ENCODE measurements at places on chromosomes 1 and 21.

- no peak for DNase-seq
Measured at GRCh38 chr1:202045705-202046104, 35.3 kb downstream of the ELF3 start.

DNA sequence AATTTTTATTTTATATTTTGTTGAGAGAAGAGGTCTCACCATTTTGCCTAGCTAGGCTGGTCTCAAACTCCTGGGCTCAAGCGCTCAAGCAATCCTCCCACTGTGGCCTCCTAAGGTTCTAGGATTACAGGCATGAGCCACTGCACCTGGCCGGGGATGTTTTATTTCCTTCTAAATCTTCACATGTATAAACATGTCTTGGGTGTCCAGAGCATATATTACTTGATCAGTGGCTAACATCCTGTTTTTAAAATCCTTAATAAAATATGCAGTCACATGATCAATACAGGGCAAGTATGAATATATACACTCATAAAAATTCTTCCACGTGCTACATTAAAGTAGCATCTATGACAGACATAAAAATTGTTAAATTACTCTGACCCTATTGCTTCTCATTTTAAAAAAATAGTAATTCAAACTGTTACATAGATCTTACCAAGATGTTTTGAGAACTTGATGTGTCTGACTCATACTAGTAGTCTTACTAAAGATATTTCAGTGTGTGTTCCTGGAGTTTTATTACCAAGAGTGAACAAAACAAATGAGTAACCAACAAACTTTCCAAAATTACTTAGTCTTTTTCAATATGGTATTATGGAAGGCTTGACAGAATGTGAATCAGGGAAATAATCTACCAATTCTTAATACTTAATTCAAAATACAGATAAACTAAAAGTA is 222.5 kb downstream of the SLC45A1 start:
- no peak for DNase-seq

GRCh38 chr1:64343823-64344190 is 126.1 kb upstream of the CACHD1 start:
- no peak for DNase-seq

- DNase-seq, result no peak
Measured at GRCh38 chr1:10189659-10190058, 20.7 kb upstream of the KIF1B start.

DNA sequence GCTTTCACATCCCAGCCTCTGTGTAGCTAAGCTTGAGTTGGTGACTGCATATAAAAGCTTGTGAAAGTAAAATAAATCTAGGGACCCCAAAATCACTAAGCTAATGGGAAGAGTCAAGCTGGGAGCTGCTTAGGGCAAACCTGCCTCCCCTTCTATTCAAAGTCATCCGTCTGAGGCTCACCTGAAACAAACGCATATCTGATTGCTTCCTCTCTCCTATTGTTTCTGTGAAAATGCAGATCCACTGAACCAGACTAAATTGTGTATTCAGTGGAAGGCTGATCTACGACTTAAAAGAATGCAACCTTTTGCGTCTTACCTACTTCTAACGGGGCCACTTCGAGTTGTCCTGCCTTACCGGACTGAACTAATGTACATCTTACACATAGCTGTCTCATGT is 70.3 kb downstream of the LTN1 start:
- no peak for DNase-seq

- DNase-seq, result no peak
Measured at GRCh38 chr1:206770531-206771337, at the start of gene IL19. Gene IL19 (plus strand): TSS chr1:206770773. CDS start chr1:206836663, 65,890 bp downstream.

DNA sequence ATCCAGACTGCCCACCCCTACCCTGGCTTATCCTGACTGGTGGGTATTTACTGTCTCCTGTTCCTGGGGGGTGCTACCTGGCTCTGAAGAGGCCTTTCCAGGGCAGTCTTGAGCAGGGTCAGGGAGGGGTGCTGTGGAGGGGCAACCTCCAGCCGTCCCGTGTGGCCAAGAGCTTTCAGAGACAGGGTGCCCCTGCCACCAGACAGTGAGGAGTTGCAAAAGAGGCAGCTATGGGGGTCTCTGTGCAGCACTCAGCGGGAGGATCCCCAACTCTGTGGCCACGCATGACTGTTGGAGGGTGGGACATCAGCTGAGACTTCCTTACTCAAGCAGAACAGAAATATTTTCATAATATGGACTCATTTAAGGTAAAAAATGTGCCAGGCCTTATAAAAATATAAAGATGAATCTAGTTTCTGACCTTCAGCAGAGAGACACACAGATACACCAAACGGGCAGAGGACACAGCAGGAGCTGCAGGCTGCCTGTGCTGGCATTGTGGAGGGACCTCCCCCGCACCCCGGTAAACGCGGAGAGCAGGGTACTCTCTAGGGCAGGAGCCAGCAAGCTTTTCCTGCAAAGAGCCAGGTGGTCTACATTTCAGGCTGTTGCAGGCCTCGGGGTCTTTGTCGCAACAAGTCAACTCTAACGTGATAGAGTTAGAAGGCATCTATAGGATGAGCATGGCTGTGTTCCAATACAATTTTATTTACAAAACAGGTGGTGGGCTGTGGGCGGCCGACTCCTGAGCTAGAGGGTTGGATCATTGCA is 252.6 kb downstream of the RHOU start:
- no peak for DNase-seq

GRCh38 chr1:63813829-63814277 is 40.0 kb downstream of the ROR1 start:
- no peak for DNase-seq

DNA sequence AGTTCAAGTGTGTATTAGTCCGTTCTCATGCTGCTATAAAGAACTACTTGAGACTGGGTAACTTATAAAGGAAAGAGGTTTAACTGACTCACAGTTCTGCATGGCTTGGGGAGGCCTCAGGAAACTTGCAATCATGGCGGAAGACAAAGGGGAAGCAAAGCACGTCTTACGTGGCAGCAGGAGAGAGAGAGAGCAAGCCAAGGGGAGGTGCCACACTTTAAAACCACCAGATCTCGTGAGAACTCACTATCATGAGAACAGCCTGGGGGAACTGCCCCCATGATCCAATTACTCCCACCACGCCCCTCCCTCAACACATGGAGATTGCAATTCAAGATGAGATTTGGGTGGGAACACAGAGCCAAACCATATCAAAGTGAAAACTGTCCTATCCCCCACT is 4.1 kb upstream of the MIS18A start:
- no peak for DNase-seq

DNA sequence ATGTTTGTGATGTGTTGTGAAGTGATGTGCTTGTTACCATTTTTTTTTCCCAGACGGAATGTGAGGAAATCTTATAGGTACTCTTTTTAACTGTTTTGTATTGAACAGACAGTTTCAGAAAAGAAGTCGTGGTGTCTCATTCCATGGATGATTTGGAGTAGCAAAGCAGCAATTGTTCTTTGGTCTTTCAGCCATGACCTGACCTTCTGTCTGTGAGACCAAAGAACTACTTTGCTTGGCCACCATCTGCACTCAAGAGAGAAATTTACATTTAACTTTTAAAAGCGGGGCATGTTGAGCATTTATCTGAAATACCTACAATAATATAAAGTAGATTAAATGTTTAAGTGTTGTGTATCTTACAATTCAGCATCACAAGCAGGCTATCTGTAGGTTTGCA is 90.2 kb downstream of the SDCCAG8 start:
- DNase-seq, result no peak

DNA sequence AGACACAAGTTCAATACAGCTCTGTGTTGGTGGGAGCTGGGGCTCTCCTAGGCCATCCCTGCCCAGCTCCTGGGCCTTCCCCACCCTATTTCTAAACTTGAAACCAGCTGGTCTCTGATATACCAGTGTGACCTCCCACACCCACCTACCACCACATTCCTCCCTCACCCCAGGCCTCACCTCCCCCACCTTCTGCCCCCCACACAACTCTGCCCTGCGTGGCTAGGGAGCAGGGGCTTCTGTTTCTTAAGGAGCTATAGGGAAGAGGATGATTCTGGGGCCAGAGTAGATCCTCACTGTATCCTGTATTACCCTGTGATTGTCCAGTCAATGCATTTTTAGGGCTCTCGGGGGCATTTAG is 16.5 kb downstream of the NES start:
- no peak for DNase-seq

GRCh38 chr1:118960026-118960561 is 28.0 kb downstream of the TBX15 start:
- no peak for DNase-seq
